ENCODE measurements at places on chromosomes 2 and 18.

DNA sequence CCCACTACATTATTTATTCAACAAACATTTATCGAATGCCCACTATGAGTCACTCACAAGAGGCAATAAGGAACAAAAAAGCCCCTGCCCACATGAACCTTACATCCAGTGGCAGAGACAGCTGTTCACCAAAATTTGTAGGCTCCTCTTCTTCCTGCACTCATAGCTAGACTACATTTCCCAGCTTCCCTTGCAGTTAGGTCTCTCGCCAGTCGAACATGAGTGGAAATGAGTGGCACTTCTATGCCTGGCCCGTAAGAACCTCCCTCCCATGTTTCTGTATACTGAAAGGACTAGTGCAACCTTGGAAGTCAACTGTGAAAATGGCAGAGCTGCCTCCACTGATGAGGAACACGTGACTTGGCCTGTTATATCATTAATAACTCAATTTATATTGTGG is 19.4 kb upstream of the NCOA1 start:
- DNase-seq = no peak

DNA sequence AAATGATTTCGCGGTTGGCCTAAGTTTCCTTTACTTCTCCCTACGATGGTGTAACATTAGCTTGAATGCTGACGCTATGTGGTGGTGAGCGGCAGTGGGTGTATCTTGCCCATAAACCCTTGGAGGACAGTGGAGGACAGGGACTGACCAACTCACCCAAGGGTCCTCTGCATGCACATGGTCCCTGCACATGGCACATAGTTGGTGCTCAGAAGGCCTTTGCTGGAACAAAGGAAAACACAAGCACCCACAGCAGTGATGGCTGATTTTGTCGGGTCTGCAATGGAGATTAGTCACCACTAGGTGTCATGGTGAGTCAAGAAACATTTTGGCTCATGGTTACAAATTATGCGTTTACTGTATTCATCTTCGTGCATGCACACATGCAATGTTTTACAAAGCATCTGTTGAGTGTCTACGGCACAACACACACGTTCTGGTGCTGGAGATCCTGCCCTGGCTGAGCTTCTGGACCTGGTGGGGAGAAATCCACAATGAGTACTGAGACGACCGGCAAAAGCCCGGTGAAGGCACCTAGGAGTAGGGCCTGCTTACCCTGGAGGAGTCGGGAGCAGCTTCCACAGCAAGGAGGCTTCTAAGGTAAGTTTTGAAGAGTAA is 44.0 kb downstream of the PDCL3 start:
- no peak for DNase-seq

GRCh38 chr18:42792731-42793130 is 322.8 kb downstream of the RIT2 start:
- DNase-seq = no peak

DNA sequence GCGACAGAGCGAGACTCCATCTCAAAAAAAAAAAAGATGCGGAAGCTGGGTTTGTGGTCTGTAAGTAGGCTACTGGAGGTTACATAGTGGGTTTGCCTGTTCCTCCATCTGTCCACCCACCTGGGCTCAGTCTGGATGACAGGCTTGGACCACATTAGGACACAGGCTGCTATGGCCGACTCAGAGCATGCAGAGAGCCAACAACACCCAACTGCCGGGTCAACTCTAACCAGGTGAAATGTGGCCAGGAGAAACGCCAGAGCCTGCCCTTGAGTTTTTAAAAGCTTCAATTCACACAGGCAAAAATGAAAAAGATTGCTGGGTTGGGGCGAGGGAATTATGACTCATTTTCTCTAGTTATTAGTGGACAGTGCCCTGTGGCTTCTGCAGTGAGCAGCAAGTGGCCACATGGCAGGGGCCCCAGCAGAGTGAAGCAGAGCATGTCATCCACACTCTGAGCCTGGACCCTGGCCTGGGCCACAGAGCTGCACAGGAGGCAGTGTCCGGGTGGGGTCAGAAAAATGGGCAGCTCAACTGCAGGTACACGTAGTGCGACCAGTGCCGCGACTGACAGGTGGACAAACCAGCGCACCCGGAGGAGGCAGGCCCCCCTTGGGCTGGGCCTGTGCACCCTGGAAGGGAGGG is 67.4 kb downstream of the BIN1 start:
- no peak for DNase-seq

- no peak for DNase-seq
Observed at GRCh38 chr2:71455011-71455740, 1.8 kb downstream of the DYSF start.

All from activated T-helper 9 cell treated with anti-CD3 and anti-CD28 coated beads, Interleukin-2, amount 50 U/mL, for 16 hours (primary cell).